ENCODE measurements at places on chromosomes 5 and 9.

GRCh38 chr9:100296407-100296806, 56.3 kb downstream of the TEX10 start:
- DNase-seq = no peak

DNA sequence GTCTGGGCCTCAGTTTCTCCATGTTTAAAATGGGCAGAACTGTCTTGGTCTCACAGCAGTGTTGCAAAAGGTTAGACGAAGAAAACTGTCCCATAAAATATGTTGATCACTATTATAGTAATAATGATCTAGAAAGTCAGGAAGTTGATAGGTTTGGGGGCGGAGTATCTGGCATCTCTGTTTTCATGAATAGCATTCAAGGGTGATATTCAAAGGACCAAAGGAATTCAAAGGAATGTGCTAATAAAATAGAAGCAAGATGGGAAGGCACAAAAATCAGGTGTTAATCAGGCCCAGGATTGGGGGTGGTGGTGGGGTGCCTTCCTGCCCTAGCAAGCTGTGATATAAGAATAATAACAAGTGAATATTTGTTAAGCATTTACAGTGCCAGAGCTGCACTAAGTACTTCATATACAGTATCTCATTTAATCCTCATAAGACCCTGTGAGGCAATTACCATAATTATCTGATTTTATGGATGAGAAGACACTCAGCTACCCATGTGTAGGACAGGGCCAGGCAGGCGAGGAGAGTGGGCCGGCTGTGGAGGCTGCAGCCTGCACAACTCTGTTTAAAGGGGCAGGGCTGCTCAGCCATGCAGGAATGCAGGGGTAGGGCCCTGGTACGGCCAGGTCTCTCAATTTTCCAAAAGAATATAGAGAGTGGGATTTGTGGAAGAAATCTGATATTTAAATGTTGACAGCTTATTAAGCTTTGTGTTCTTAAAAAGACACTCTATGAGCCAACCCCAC, 142.0 kb upstream of the PANK3 start:
- no peak for DNase-seq

DNA sequence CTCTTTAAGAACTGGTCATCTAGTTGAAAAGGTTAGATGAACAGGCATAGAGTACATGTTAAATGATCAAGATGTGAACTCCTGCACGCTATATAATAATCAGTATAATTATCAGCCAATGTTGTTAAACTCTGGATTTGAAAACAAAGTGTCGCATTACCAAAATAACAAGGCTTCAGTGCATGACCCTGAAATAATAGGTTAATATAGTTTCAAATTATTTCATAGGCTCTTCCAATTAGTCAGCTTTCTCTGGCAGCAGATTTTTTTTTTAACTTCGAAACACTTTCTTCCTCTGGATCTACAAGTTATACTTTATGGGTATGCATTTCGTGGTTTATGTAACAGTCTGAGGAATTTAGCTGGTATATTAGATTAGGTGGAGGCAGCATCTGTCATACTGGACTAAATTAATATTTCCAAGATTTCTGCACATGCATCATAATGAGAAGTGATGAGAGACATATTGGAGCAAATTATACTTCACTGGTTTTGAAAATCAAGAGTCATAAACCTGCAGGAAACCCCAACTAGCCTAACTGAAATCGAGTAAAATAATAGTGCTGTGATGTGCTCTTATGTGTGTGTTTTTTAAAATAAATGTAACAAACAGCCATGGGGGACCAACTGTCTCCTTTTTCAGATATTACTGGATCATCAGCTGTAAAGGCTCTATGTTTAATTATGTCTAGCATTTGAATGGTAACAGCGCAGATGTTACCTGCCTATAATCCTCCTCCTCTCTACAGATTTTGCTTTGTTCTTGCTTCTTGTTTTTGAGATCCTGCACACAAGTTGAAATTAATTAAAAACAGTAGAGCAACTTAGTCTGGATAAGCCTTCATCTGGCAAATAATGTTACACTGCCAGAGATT, 85.9 kb upstream of the CKMT2 start:
- DNase-seq = no peak

DNA sequence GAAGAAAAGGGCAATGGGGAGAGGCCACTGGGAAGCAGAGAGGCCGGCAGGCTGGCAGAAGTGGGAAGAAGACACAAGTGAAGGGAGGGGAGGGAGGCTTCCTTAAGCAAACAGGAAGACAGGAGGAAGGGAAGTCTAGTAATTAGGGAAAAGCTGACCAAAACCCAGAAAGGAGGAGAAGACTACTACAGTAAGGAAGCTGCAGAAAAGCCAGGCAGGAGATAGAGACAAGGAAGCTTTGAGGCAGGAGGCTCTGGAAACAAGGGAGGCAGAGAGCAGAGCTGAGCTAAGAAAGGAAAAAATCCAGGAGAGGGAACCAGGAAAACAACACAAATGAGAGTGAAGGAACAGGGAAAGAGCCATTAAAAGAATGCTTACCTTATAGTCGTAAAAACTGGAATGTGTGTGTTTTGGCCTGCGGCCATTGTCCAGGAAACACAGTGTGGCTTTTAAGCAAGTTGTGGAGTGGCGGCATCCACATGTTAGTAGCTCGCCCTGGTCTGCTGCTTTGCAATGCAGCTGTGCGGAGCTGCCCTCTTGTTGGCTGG, 317.1 kb upstream of the CLINT1 start:
- DNase-seq = no peak

- DNase-seq = no peak
Observed at GRCh38 chr9:70601000-70601951, 186.8 kb upstream of the KLF9 start.

All from HCT116 (cell line).